ENCODE measurements at places on chromosomes 11 and 22. TPM values are rescaled to one million over a fixed set of nuclear protein-coding genes. Genes with fewer than 3 reads are reported as not detected.

ANO1 gene
- not detected for total RNA-seq

MUC5AC gene
- not detected for total RNA-seq

HEPN1 gene
- total RNA-seq, result not detected

MS4A7 gene
- total RNA-seq, result not detected

FXYD2 gene
- total RNA-seq, result 0.44 TPM

DDX17 gene
- total RNA-seq, result 530 TPM

NNMT gene
- 3.4 TPM for total RNA-seq

SLC5A12 gene
- 0.66 TPM for total RNA-seq

YPEL4 gene
- 16.9 TPM for total RNA-seq

F2 gene
- 0.29 TPM for total RNA-seq

KDM4E gene
- total RNA-seq, result 1.1 TPM

SLC22A9 gene
- total RNA-seq, result not detected

CELSR1 gene
- total RNA-seq, result 0.27 TPM
